ENCODE measurements at places on chromosomes 1 and 21. TPM values are rescaled to one million over a fixed set of nuclear protein-coding genes. Genes with fewer than 3 reads are reported as not detected.

The HCN3 gene
- total RNA-seq: 1.2 TPM

The C8A gene
- not detected for total RNA-seq

The B4GALT2 gene
- total RNA-seq: 38.9 TPM

DNA sequence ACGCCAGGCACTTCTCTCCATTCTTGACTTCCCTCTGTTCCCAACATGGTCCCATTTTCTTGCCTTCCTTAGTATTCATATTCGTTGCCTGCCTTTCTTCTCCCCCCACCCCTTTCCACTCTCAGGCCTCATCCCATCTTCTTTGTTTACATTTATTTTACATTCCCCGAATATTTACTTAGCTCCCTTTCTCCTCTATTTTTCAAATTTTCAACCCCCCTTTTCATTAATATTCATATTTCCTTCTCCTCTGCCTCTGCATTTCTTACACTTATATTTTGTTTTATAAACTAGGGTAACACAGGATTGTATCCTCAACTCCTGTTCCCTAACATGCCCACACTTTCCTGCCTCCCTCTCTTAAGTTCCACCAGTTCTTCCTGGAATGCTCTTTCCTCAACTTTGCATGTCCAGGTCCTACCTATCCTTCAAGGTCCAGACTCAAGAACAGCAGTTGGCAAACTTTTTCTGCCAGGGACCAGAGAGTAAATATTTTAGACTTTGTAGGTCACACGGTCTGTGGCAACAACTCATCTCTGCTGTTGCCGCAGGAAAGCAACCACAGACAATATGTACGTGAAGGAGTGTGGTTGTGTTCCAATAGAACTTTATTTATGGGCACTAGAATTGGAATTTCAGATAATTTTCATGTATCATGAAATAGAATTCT is 29.8 kb upstream of the A3GALT2 start:
- H3K27me3 ChIP-seq: no peaks in the 10 kb centered on the region
- peak overlapping the region; percentile 89 for H3K27ac ChIP-seq
- H3K4me3 ChIP-seq: peak overlapping the region; percentile 85

DNA sequence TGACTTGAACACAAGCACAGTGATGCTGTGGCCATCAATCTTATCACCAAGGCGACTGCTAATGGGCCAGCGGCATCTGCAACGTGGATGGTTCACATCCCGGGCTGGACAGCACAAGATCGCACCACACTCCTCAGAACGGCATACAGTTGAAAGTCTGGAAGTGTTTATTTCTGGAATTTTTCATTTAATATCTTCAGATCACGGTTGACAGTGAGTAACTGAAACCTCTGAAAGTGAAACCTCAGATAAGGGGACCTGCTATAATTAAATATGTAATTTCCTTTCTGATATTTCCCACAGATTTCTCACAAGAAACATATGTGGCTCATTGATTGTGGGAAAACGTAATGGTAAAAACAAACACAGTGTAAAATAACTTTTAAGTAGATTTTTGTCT is 83.7 kb downstream of the POFUT2 start:
- peaks cover 43% of the 10 kb centered on the region for H3K36me3 ChIP-seq
- H3K4me3 ChIP-seq: no peak overlapping the region
- H3K27ac ChIP-seq: no peak overlapping the region

- no peak overlapping the region for H3K4me3 ChIP-seq
- no peaks in the 10 kb centered on the region for H3K27me3 ChIP-seq
- H3K4me1 ChIP-seq: peaks cover 10% of the 10 kb centered on the region
Measured at GRCh38 chr1:236345728-236346127, 48.4 kb upstream of the EDARADD start.

DNA sequence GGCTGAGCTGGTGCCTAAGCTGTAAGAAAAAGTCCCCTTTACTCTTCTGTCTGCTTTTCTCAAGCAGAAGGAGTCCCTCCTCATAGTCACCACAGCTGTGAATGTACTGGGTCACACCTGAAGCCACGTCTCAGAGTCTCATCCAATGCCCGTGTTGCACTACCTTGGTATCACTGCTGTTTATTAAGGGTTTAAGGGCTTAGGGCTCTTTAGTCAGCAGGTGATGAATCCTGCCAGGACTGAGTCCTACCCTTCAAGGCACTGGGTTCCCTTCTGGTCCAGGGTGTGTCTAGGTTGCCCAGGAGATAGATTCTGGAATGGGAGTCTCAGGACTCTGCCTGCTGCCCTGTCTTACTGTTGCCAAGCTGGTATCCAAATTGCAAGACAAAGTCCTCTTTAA is 33.4 kb upstream of the ROR1 start:
- no peaks in the 10 kb centered on the region for H3K27me3 ChIP-seq
- no peaks in the 10 kb centered on the region for H3K4me1 ChIP-seq
- no peak overlapping the region for H3K27ac ChIP-seq

DNA sequence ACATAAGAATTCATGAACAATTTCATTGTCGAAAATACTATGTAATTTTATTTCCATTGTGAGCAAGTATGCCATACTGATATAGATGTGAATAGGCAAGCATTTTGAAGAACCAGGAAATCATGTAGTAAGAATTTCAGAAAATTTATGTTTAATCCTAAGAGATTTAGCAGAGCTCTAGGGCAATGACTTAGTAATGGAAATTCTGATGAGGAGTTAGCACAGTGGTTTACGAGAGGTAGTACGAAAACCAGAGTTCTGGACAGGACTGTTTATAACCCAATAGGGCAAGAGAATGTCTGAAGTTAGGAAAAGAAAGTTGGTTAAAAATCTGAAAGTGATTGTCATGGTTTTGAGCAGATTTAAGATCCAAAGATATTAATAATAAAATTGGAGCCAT is 439.6 kb upstream of the DEPDC1 start:
- no peak overlapping the region for H3K4me3 ChIP-seq
- H3K27me3 ChIP-seq: no peaks in the 10 kb centered on the region
- no peak for DNase-seq
- H3K4me1 ChIP-seq: no peaks in the 10 kb centered on the region
- H3K27ac ChIP-seq: no peak overlapping the region
- H3K36me3 ChIP-seq: no peaks in the 10 kb centered on the region

Measured in heart right ventricle (tissue), 16 donors.